Gastroesophageal sphincter (tissue), 4 donors: ENCODE measurements at places on chromosomes 1 and 21.

- no peak overlapping the region for H3K4me3 ChIP-seq
- H3K27ac ChIP-seq = no peak overlapping the region
- no peak for ATAC-seq
- no peaks in the 10 kb centered on the region for H3K36me3 ChIP-seq
- H3K27me3 ChIP-seq = no peaks in the 10 kb centered on the region
Measured at GRCh38 chr1:215228193-215228592, 145.7 kb downstream of the KCNK2 start.

- H3K4me1 ChIP-seq = no peaks in the 10 kb centered on the region
- H3K27ac ChIP-seq = no peak overlapping the region
- H3K4me3 ChIP-seq = no peak overlapping the region
Measured at GRCh38 chr1:91080650-91081049, 58.8 kb upstream of the ZNF644 start.

GRCh38 chr1:145960468-145961108 lies 2.8 kb upstream of the LIX1L start:
- peaks cover 24% of the 10 kb centered on the region for H3K4me1 ChIP-seq
- no peaks in the 10 kb centered on the region for H3K27me3 ChIP-seq
- no peaks in the 10 kb centered on the region for H3K36me3 ChIP-seq
- H3K27ac ChIP-seq = peak overlapping the region; percentile 100
- peak overlapping the region; percentile 44 for H3K4me3 ChIP-seq

DNA sequence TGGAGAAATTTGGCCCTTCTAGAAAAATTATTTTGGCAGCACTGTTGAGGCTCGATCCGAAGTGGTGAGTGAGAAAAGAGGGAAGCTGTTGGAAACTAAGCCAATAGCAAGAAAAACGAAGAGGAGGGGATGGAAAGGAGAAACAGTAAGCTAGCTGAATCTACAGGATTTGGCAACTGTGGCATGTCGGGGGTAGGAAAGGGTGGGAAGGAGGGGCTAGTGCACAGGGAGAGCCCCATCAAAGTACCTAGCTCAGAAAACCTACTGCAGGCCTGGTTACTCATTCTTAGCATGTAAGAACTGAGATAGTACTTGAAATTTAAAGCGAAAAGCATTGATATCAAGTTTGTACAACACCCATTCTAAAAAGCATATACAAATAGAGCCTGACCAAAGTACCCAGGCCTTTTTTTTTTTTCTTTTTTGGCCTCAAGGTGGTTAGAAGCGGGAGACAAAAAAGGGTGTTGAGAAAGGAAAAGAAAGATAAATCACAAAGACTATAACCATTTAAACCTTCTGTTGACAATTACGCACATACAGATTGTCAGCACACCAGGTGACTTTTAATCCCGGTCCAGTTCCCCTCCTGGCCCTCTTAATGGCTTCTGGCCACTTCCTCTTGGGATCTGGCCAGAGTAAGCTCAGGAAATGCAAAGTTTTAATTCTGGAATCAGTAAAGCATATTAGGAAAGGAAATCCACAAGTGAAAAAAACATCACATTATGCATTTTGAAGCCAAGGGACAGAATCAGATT lies 50.4 kb downstream of the SLC16A1 start:
- H3K36me3 ChIP-seq = no peaks in the 10 kb centered on the region
- H3K27ac ChIP-seq = no peak overlapping the region
- H3K4me3 ChIP-seq = no peak overlapping the region
- no peaks in the 10 kb centered on the region for H3K4me1 ChIP-seq

DNA sequence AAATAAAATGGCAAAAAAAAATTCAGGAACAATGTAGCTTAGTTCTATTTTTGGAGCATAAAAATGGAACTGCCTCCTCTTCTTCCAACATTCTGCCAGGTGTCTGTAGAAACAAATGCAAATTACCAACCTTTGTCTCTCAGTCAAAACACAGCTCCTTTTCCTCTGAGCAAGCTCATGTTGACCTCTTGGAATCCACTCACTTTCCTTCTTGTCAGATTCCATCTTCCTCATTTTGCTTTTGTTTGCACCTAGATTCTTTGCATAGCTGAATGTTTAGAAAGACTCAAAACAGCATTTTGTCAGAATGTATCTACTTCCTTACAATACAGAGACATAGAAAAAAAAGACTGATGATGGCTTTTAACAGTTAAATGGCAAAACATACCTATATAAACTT lies 178.2 kb downstream of the ADGRL2 start:
- no peaks in the 10 kb centered on the region for H3K27me3 ChIP-seq
- no peak overlapping the region for H3K4me3 ChIP-seq

DNA sequence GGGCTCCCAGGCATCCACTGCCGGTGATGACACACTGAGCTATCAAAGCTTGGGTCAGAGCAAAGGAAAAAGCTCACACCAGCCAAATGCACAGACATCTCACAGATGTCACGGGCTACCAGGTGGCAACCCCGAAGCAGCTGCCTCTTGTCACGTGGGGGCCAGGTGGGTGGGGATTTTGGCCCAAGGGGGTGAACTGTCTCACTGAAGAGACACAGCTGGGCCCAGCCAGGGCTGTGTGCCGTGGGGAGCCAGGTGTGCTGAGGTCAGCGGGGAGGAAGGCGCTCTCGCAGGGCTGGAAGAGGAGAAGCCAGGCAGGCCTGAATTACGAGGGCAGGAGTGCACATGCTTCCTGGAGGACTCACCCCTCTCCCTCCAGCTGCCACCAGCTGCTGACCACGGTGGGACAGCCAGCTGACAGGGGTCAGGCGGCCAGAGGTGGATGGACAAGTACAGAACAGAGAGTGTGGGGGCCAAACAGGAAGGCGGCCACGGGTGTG lies 32.4 kb downstream of the KCNN3 start:
- H3K27ac ChIP-seq = peak overlapping the region; percentile 54
- H3K4me3 ChIP-seq = no peak overlapping the region
- peaks cover 52% of the 10 kb centered on the region for H3K4me1 ChIP-seq
- no peaks in the 10 kb centered on the region for H3K36me3 ChIP-seq
- ATAC-seq = peak; percentile 91

GRCh38 chr1:230215031-230215430 lies 148.0 kb downstream of the GALNT2 start:
- peak overlapping the region; percentile 60 for H3K27ac ChIP-seq
- H3K4me3 ChIP-seq = no peak overlapping the region
- no peaks in the 10 kb centered on the region for H3K27me3 ChIP-seq
- peak; percentile 89 for ATAC-seq
- H3K4me1 ChIP-seq = peaks cover 20% of the 10 kb centered on the region

- H3K4me1 ChIP-seq = peaks cover 46% of the 10 kb centered on the region
- H3K27me3 ChIP-seq = peaks cover 83% of the 10 kb centered on the region
- H3K36me3 ChIP-seq = no peaks in the 10 kb centered on the region
- H3K27ac ChIP-seq = no peak overlapping the region
- ATAC-seq = no peak
Measured at GRCh38 chr1:229432905-229433304, 989 bp downstream of the ACTA1 start.

DNA sequence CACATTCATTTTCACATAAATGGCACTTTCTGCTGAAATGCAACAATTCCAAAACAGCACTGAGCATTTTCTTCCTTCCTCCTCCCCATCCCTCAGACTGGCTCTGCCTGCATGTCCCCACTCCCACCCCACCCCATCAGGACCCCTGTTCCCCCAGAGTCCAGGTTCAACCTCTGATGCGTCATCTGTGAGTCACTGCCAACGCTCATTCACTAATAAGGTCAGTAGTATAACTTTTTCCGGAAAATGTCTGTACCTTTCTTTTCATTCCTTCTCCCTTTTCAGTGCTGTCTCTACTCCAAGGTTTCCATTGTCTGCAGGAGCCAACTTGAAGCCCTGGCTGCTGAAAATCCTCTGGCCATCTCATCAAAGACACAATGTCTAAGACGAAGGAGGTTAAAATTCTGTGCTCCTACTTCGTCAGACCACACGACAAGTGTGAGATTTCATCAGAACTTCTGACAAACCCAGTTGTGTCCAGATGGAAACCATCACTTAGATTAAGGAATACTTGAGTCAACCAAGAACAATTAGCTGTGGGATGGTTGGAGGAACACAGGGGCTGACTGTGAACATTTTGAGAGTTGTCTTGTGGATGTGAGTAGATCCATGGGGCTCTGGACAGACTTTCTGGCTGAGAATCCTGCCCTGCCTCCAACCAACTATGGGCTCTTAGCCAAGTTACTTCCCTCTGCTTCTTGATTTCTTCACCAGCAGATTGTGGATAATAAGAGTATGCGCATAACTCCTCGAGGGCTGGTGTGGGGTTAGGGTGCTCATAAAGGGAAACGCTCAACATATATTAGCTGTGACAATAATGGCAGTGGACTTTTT lies 35.6 kb upstream of the UTS2 start:
- H3K4me3 ChIP-seq = no peak overlapping the region
- no peak for ATAC-seq
- no peaks in the 10 kb centered on the region for H3K36me3 ChIP-seq
- no peaks in the 10 kb centered on the region for H3K4me1 ChIP-seq
- peaks cover 51% of the 10 kb centered on the region for H3K27me3 ChIP-seq

GRCh38 chr1:207317561-207317960 lies 3.9 kb upstream of the CD55 start:
- no peaks in the 10 kb centered on the region for H3K4me1 ChIP-seq
- H3K36me3 ChIP-seq = no peaks in the 10 kb centered on the region
- no peak overlapping the region for H3K4me3 ChIP-seq
- H3K27me3 ChIP-seq = no peaks in the 10 kb centered on the region
- no peak for ATAC-seq
- H3K27ac ChIP-seq = no peak overlapping the region
